NT2/D1 (cell line): ENCODE measurements at places on chromosomes 5 and 9.

GRCh38 chr5:81556809-81557208, 162.9 kb upstream of the ACOT12 start:
- DNase-seq, result no peak

DNA sequence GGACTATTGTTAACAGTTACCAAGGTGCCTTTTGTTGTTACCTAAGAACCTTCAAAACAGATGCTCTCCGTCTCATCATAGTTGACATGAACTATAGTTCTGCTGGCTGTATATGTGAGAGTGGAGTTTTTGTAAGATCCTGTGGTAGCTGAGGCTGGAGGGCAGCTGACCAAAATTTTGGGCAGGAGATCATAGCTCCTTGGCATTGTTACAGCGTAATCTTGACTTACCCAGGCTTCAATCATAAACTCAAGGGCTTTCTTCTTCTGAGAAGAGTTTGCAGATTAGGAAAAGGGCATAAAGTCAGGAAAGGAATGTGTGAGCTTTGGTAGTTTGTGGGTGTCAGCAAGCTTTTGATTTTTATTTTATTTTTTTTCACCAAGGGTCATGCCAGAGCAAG, 34.5 kb downstream of the RCL1 start:
- DNase-seq, result no peak

GRCh38 chr5:169272111-169272510, 28.8 kb downstream of the SLIT3 start:
- no peak for DNase-seq

DNA sequence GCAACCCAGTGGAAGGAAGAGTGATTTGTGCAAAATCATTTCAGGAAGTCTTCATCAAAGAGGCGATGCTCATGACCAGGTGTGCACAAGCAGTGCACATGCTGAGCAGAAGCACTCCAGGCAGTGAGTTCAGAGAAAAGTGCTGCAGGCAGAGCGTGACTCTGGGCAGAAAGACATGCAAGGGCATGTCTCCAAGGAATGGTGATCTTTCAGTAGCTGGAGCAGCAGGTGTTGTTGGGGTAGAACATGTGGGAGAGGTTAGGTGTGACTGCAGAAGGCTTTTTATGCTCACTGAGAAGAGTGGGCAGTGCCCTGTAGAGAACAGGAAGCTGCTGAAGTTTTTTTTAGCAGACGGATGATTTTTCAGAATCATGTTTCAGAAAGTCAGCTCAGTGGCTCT, 545.4 kb upstream of the TLE4 start:
- DNase-seq, result no peak

DNA sequence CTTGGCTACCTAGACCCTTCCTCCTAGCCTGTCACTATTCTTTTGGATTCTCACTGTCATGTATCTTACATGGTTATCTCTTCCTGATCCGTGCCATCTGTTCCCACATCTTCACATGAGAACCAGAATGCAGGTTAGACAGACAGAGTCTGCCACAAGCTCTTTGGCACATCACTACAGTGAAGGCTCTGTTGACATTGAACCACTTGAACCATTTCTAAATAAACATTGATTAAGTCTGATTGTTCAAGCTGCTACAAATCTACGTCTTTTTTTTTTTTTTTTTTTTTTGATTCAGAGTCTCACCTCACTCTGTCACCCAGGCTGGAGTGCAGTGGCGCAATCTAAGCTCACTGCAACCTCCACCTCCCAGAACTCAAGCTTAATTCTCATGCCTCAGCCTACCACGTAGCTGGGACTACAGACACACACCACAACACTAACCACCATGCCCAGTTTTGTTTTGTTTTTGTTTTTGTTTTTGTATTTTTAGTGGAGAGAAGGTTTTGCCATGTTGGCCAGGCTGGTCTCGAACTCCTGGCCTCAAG, 85.1 kb upstream of the LRRTM2 start:
- no peak for DNase-seq

GRCh38 chr5:3230254-3230653, 365.4 kb upstream of the IRX1 start:
- DNase-seq, result no peak

DNA sequence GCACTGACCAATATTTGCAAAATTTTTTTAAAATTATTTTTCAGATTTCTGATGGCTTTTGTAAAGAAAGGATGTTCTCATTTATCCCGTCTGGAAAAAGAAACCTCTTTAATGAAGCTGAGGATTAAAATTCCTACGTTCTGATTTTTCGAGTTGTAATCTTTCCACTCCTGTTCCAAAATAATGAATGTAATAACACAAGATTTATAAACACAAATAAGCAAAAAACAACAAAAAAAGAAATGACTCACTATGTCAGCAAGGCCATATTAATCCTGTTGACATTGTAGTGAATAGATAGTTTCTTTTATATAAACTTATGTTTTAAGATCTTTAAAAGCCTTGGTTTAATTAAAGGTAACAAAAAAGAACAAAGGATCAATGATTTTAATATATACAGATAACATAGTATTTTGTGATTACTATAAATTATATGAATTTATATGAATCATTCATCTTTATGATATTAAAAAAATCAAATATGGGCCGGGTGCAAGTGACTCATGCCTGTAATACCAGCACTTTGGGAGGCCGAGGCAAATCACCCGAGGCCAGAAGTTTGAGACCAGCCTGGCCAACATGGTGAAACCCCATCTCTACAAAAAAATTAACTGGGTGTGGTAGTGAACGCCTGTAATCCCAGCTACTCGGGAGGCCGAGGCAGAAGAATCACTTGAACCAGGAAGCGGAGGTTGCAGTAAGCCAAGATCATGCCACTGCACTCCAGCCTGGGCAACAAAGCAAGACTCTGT, 336.6 kb upstream of the DAB2 start:
- no peak for DNase-seq

- DNase-seq, result no peak
Observed at GRCh38 chr5:3382151-3382550, 213.5 kb upstream of the IRX1 start.

DNA sequence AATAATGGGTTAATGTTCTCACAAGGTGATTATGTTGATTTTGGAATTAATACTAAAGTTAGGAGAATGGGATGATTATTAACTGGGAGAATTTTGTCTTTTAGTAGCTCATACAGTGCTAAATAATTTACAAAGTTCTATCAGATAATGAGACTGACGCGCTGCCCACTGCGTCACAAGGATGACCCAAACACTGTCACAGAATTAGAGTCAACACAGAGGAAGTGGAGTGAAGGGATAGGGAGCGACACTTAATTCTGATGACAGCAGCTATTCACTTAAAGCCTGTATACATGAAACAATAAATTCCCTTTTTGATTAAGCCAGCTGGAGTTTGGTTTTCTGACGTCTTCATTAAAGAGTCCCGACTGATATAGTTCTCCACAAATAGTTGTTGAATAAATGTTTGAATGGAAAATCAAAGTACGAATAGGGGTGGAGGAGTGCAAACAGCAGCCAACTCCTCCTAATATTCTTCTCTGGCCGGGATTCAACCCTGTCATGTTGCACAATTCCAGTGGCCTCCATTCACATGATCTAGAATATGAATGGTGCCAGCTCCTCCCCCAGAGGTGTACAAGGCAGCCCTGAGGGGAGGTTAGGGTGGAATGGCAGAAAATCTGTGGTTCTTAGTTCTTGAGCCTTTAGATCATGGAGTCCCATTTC, 140.3 kb downstream of the PCSK1 start:
- no peak for DNase-seq

DNA sequence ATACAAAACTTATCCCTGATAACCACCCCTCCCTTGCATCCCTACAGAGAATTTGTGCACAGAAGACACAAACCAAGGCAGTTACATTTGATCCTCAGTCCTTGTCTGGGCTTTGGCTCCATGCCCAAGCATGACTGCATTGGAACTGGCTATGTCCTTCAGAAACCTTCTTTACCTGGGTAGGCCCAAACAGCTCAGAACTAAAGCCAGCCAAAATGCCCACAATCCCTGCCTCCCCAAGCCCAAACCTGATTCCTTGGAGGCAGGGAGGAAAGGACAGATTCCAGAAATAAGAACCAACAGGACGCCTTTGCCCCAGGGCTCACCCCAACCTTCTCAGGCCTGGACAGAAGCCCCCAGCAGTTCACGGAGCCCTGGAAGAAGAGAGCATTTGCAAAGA, 8.2 kb downstream of the IL17B start:
- no peak for DNase-seq

DNA sequence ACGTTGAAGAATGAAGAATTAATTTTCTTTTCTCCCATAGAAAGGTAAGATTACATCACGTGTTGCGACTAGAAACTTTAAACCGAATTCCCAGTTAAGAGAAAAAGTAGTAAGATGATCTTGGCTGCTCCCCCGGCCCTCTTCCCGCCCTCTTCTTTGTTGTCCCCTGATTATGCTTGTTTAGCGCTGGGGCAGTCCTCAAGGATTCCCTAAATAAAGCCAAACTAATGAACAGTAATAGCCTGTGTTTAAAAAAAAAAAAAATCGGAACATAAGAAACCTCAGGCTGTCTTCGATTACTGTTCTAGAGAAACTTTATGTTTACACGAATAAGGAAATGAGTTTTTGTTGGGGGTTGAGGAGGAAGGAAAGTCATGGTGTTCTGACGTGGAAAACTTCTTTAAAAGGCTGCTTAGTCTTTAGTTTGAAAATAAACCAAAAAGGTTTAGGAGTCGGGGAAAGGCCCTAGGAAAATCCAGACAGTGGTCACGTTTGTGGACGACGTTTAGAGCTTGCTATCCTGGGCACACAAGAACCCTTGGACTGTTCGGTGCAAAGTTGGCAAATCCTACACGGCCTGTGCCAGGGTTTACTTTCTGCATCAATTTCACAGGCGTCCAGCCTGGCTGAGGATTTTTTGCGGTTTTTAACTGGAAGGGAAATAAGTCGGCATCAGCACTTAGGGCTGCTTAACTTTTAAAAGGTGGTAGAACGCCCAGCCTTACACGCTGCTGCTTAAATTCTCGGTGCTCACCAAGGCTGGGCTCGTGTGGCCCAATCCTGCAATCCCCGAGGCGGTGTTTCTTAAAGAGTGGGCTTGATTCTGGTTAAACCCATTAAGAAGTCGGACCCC, 1.1 kb upstream of the MAT2B start:
- DNase-seq, result no peak

GRCh38 chr5:140554454-140554853, 2.8 kb downstream of the SRA1 start:
- DNase-seq, result no peak

DNA sequence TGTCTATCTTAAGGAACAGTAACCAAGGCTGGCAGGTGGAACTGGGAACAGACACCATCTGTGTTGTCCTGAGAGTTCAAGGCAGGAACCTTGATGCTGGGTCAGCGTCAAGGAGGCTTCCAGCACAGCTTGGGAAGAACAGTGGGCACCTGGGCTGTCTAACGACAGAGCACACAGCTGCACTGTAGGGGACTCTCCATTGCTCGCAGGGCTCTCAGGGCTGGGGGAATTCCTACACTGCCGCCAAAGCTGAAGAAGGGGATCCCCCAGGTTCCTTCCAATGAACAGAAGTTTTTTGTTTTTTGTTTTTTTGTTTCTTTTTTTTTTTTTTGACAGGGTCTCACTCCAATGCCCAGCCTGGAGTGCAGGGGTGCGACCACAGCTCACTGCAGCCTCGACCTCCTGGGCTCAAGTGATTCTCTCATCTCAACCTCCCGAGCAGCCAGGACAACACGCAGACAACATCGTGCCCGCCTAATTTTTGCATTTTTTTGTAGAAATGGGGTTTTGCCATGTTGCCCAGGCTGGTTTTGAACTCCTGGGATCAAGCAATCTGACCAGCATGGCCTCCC, 81.9 kb downstream of the PTPN3 start:
- DNase-seq, result no peak

- DNase-seq, result no peak
Observed at GRCh38 chr9:104227108-104227507, 133.0 kb downstream of the SMC2 start.

- DNase-seq, result no peak
Observed at GRCh38 chr9:1536522-1537170, 478.5 kb upstream of the SMARCA2 start.

GRCh38 chr9:29866556-29866955, 2293.3 kb upstream of the C9orf72 start:
- DNase-seq, result no peak

GRCh38 chr9:121483049-121483448, 16.6 kb downstream of the GGTA1 start:
- no peak for DNase-seq
